ENCODE measurements at places on chromosomes 5 and 9.
A peak's percentile ranks its signal among the peaks of the same experiment; 100 is the strongest.

GRCh38 chr5:16660982-16661381 is 44.2 kb upstream of the RETREG1 start:
- no peak for DNase-seq

GRCh38 chr5:142091922-142092321 is 16.7 kb upstream of the NDFIP1 start:
- no peak for DNase-seq

GRCh38 chr9:99916650-99917049 is 10.2 kb downstream of the STX17 start:
- DNase-seq, result no peak

- DNase-seq, result peak; percentile 38
Measured at GRCh38 chr9:134063088-134063570, 4.7 kb downstream of the BRD3 start.

- DNase-seq, result no peak
Measured at GRCh38 chr5:107268241-107268640, 402.5 kb downstream of the EFNA5 start.

DNA sequence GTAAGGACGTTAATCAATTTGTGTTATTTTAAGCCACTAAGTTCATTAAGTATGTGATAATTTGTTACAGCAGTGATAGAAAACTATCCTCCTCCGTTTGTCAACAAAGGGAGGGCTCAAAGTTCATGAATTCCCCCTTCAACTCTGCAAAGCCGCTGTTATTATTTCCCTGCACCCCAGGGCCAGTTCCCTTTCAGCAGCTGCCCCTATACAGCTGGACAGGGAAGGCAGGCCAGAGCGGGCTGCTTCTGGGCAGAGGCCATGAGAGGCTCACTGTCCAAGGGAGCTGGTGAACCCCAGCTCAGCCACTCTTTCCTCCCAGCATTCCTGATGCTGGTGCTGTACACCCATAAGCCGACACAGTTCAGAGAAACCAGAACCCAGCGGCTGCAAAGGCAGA is 102.4 kb upstream of the GPR151 start:
- DNase-seq, result no peak

GRCh38 chr5:55481293-55481855 is 53.4 kb downstream of the PLPP1 start:
- DNase-seq, result peak; percentile 86

- DNase-seq, result no peak
Measured at GRCh38 chr5:160469156-160470144, 47.8 kb downstream of the PTTG1 start.

- DNase-seq, result no peak
Measured at GRCh38 chr5:43386960-43387362, 25.2 kb downstream of the CCL28 start.

DNA sequence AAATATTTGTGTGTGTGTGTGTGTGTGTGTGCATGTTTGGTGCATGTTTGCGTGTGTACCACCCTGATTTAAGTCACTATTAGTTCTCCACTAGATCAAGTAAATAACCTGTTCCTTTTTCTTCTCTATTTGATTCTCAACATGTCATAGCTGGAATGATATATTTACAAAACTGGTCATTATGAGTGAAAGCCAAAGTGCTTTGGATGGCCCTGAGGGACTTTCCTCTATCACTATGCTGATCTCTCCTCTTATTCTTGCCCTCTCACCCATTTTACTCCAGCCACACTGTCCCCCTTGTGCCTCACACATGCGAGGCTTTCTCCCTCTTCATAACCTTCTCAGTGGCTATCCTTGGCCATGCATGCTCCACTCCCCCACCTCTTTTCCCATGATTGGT is 144.6 kb upstream of the NMUR2 start:
- DNase-seq, result no peak

DNA sequence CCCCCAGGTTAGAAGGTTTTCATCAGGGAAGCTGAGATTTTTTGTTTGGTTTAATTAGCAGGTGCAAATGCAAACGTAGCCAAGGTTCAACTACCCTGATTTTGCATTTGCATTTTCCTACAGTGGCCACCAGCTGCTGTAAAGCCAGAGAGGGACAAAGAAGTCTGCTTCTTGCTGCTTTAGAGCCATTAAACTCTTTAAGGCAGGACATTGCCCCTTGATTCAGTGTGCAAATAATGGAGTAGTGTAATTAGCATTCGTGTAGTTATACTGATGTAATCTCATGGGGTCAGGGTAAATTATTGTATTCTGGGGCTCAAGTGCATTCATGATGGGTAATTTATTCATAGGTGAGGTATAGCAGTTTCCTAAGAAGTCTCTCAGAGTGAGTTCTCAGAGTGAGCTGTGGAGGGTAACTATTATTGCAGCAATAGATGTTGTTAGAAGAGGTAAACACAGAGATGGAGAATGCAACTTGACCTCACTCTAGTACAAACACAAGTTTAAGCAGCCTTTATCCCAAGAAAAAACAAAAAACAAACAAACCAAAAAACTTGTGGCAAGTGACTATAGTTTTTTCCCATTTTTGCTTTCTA is 526.5 kb downstream of the KIF4B start:
- no peak for DNase-seq

GRCh38 chr9:693201-694091 is 148.1 kb upstream of the DMRT1 start:
- DNase-seq, result peak; percentile 90

DNA sequence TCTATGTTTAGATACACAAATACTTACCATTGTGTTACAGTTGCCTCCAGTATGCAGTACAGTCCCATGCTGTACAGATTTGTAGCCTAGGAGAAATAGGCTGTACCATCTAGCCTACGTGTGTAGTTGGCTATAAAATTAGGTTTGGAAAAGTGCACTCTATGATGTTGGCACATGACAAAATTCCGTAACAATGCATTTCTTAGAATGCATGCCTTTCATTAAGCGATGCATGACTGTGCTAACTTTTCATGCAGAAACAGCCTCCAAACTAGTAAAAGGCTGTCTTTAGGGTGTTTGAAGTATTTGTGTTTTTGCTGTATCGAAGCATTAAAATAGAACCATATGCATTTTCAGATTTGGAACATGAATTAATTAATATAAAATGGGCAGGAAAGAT is 157.9 kb downstream of the RMI1 start:
- DNase-seq, result no peak

- DNase-seq, result no peak
Measured at GRCh38 chr9:87528969-87529368, 31.3 kb downstream of the DAPK1 start.

DNA sequence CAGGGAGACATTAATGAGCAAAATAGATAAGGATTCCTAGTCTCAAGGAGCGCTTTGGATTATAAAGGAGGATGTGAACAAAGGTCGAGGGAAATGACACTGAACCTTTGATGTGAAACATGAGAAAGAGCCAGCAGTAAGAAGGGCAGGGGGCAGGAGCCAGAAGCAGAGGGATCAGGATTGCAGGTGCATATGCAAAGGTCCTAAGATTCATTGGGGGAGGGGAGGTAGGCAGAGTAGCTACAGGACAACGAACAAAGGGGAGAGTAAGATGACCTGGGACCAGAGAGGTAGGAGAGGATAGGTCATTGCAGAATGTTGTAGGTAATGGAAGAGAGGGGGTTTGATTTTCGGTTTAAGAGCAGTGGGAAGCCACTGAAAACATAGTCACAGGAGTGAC is 129.2 kb upstream of the TRPM3 start:
- no peak for DNase-seq

DNA sequence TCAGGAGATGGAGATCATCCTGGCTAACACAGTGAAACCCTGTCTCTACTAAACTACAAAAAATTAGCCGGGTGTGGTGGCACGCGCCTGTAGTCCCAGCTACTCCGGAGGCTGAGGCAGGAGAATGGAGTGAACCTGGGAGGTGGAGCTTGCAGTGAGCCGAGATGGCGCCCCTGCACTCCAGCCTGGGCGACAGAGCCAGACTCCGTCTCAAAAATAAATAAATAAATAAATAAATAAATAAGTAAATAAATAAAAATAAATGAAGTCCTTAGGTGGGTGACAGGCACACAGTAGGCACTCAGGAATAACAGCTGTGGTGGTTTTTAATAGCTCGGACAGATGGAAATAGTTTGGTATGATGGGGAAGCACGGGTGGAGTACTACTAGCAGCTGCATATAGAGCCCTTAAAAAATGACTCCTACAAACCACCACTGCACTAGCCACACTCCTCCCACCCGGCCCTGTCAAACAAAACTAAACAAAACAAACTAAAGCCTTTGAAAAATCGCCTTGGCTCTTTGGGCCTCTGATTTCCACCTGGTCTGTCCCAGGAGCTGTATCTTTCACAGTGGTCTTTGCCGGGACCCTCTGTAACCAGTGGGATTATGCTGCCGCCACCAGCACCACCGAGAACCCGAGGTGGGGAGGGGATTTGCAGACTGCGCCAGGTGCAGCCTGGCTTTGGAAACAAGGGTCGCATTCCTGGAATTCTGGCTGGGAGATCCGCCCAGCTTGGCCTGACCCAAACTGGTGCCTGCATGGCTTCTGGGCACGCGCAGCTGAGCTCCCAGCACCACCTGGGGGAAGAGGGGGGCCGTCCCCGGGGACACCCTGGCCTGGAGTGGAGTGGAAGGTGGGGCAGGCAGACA is 5.1 kb upstream of the WDR5 start:
- peak; percentile 96 for DNase-seq

DNA sequence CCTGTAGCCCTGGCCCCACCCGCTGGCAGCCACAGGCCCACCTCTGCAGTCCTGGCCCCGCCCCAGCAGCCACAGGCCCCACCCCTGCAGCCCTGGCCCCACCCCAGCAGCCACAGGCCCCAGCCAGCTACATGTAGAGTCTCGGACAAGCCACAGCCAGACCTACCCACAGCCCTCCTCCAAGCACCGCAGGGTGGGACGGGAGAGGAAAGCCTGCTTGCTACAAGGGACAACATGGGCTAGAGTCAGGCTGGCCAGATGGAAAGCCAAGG is 49.5 kb upstream of the SARDH start:
- DNase-seq, result peak; percentile 61

DNA sequence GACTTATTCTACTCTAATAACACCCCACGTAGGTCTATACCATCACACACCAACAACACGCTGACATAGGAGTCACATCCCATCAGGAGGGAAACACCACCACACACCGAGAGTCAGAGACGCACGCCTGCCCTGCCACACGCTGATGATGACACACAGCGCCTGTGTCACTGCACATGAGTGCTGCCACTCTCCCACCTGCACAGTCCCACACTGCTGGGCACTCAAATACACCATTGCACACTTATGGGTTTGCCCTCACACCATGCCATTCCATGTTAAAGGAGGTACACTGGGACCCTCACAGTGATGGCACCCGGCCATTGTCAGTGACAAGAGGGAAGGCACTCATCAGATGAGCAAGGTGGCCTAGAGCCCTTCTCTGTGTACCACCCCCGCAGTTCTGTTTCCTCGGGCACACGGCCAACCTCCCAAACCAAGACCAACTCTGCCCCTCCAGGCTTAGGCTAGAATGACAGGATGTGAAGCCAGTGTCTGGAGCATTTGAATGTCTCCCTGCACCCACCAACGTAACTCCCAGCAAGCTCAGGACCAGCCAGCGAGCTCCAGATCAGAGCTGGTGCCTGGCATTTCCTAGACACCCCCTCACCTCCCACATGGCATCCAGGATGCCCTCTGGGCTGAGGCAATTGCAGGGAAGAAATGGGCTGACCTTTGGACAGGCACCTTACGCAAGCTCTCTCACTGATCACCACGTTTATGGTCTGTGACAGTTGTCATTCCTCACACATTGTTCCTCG is 3.6 kb upstream of the CPLX2 start:
- no peak for DNase-seq

Measured in myocyte (in vitro differentiated cells).